ENCODE measurements at places on chromosomes 3 and 15.

- no peak overlapping the region for H3K4me3 ChIP-seq
- no peaks in the 10 kb centered on the region for H3K36me3 ChIP-seq
- no peaks in the 10 kb centered on the region for H3K4me1 ChIP-seq
- peak; percentile 45 for DNase-seq
- H3K27me3 ChIP-seq = no peaks in the 10 kb centered on the region
Measured at GRCh38 chr3:123331651-123332050, 117.2 kb downstream of the ADCY5 start.

DNA sequence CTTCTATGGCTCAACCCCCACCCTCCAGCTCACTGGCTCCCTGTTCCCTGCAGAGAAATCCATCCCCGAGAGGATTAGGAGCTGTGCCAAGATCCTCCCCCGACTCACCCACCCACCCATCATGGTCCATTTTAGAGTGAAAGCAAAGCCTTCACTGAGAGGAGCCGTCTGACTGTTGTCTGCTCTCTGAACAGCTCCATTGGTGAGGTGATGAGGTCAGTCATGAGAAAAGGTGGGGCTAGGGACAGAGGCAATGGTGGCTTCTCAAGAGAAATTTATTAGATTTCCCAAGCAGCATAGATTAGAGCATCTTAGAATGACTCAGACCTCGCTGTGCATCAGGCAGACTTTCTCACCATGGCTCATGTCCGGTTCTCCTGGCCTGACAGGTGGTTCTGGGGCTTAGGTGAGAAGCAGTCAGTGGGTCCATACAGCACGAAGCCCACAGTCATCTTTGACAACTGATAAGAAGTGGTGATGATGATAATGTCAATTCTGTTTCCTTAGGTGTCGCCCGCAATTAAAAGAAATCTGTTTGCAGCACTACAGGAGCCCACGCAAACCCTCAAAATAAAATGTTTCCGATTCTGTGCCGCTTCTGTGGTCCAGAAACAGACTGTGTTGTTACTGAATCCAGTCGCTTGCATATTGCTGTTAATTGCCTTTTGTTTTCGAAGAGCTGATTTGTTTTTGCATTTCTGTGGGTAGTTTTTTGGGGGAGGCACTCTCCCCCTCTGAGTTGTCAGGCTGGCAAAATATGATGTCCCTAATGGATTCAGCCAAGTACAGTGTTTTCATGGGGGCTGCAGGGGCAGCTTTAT is 24.8 kb upstream of the RHO start:
- H3K36me3 ChIP-seq = no peaks in the 10 kb centered on the region
- no peak for DNase-seq
- H3K4me3 ChIP-seq = no peak overlapping the region

GRCh38 chr3:124429129-124429815 is 301.0 kb upstream of the UMPS start:
- H3K27ac ChIP-seq = peak overlapping the region; percentile 74
- no peak for DNase-seq
- no peaks in the 10 kb centered on the region for H3K27me3 ChIP-seq
- H3K4me1 ChIP-seq = peaks cover 2% of the 10 kb centered on the region
- no peak overlapping the region for H3K4me3 ChIP-seq

- H3K4me1 ChIP-seq = no peaks in the 10 kb centered on the region
- no peak for DNase-seq
- H3K27me3 ChIP-seq = no peaks in the 10 kb centered on the region
- no peak overlapping the region for H3K27ac ChIP-seq
Measured at GRCh38 chr3:128501431-128501830, 8.4 kb upstream of the GATA2 start.

DNA sequence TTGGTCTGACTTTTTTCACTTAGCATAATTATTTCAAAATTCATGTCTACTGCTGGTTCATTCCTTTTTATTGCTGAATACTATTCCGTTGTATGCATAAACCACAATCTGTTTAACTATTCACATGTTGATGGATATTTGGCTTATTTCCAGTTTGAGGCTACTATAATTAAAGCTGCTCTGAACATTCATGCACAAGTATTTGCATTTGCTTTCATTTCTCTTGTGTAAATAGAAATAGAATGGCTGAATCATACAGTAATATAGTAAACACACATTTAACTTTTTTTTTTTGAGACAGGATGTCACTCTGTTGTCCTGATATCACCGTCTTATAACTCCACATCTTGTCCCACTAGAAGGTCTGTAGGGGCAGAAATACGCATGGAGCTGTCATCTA is 57.3 kb downstream of the NMNAT3 start:
- no peak overlapping the region for H3K4me3 ChIP-seq
- no peaks in the 10 kb centered on the region for H3K27me3 ChIP-seq
- H3K27ac ChIP-seq = no peak overlapping the region
- H3K36me3 ChIP-seq = no peaks in the 10 kb centered on the region

- H3K4me1 ChIP-seq = no peaks in the 10 kb centered on the region
- H3K27ac ChIP-seq = no peak overlapping the region
- DNase-seq = no peak
Measured at GRCh38 chr3:171821778-171822358, 11.6 kb upstream of the PLD1 start.

DNA sequence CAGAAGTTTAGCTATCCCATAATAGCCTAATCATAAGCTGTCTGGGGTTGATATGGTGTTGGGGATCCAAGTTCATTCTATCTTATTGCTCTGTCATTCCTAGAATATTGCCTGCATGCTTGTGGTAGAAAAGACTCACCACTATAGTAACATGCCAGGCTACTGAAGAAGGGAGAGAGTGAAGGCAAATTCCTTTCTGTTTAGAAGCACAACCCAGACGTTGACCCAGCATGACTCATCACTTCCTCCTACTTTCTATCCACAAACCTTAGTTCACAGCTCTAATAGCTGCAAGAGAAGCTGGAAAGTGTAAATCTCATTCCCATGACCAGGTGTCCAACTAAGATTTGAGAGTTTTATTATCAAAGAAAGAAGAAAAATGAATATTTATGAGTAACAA is 57.8 kb upstream of the NMD3 start:
- no peaks in the 10 kb centered on the region for H3K4me1 ChIP-seq
- H3K36me3 ChIP-seq = no peaks in the 10 kb centered on the region
- no peak overlapping the region for H3K27ac ChIP-seq
- H3K27me3 ChIP-seq = no peaks in the 10 kb centered on the region

DNA sequence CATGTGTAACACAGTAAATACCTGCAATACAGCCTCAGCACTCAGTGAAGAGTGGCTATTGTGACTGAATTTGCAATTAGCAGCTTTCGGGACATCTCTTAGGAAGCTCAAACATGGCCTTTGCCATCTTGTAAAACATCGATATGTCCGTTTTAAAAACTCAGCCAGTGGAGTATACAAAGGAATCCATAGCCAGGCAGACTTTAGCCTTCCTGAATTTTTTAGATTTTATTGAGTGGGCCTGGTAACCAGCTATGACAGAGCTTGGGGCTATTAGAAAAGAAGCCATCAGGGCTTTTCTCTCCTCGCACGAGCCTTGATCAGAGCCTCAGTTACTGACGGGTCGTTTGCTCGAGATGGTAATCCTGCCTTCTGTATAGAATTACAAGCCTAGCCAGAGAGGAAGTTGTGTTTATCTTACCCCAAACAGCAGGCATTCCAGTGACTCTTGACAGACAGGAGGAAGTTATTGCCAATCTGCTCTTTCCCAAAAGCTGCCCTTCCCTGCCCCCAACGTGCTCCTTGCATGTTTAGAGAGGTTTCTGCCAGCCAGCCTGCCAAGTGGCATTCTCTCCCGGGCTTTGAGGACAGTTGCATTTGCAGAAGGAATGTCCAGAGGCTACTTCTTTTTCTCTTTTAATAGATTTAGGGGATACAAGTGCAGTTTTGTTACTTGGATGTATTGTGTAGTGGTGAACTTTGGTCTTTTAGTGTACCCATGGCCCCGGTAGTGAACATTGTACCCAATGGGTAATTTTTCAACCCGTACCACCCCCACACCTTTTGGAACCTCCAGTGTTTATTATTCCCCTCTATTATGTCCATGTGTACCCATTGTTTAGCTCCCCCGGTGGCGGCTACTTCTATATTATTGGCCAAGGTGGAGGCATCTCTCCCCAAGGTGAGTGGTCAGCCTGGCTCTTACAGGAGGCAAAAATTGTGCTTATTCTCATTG is 40.6 kb downstream of the ITPR1 start:
- no peaks in the 10 kb centered on the region for H3K27me3 ChIP-seq
- H3K27ac ChIP-seq = no peak overlapping the region
- peaks cover 1% of the 10 kb centered on the region for H3K4me1 ChIP-seq
- no peaks in the 10 kb centered on the region for H3K36me3 ChIP-seq

DNA sequence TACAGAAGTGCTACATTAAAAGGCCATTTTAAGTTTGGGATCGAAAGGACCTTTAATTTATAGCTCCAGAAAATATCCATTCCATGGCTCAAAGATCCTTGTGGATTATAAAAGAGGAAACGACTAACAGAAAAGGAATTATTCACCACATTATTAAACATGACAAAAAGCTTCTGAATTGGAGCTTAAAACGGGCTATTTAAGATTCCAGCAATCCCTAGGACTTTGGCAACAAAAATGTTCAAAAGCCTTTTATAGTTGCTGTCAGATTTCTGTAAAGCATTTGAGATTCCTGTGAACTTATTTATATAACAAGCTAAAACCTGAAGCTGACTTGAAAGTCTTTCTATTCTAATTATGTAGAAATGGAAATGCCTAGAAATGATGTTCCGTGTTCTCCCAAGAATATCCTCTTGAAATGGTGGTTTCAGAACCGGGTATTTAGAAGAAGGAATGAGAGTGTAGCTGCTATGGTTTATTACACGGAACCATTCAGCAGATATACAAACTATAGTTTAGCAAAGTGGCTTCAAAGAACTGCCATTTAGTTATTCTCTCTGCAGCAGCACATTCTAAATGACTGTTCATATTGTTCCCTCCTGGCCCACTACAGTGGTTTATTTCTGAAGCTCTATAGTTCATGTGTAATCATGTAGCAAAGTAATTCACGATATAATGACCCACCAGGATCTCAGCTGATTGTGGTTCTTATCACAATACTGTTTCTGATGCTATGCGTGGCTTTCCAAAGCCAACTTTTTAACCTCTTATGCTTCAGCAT is 961.7 kb downstream of the FHIT start:
- no peaks in the 10 kb centered on the region for H3K4me1 ChIP-seq
- no peak overlapping the region for H3K4me3 ChIP-seq
- no peak for DNase-seq
- no peaks in the 10 kb centered on the region for H3K36me3 ChIP-seq
- H3K27ac ChIP-seq = peak overlapping the region; percentile 28

DNA sequence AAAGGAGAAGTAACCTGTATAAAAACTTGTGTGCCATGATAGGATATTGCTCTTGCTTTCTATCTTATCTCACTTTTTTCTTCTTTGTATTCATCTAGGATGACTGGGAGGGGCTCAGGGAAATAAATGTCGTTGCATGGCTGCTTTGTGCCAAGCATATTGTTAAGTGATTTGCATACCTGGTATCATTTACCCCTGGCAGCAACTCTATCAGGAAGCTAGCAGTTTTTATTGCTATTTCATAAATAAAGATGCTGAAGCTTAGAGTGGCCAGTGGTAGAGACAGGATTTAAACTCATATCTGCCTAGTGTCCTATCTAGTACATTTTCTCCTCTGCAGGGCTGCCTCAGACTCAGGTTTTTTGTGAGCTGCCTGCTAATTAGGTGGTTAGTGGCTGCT is 253.3 kb downstream of the PTPRG start:
- no peak overlapping the region for H3K27ac ChIP-seq
- no peaks in the 10 kb centered on the region for H3K27me3 ChIP-seq
- peaks cover 2% of the 10 kb centered on the region for H3K4me1 ChIP-seq
- H3K4me3 ChIP-seq = no peak overlapping the region

- no peak overlapping the region for H3K27ac ChIP-seq
- H3K36me3 ChIP-seq = no peaks in the 10 kb centered on the region
- no peaks in the 10 kb centered on the region for H3K4me1 ChIP-seq
- no peak for DNase-seq
- H3K27me3 ChIP-seq = no peaks in the 10 kb centered on the region
Measured at GRCh38 chr3:141920701-141921100, 44.3 kb downstream of the ATP1B3 start.
